ENCODE measurements at places on chromosomes 7 and 10.
A peak's percentile ranks its signal among the peaks of the same experiment; 100 is the strongest.

GRCh38 chr10:76547352-76547972 lies 1090.1 kb downstream of the KCNMA1 start:
- peak; percentile 9 for DNase-seq

GRCh38 chr10:120480065-120480600 lies 23.1 kb downstream of the PLPP4 start:
- no peak for DNase-seq

GRCh38 chr7:13800694-13801448 lies 188.6 kb downstream of the ETV1 start:
- no peak for DNase-seq

DNA sequence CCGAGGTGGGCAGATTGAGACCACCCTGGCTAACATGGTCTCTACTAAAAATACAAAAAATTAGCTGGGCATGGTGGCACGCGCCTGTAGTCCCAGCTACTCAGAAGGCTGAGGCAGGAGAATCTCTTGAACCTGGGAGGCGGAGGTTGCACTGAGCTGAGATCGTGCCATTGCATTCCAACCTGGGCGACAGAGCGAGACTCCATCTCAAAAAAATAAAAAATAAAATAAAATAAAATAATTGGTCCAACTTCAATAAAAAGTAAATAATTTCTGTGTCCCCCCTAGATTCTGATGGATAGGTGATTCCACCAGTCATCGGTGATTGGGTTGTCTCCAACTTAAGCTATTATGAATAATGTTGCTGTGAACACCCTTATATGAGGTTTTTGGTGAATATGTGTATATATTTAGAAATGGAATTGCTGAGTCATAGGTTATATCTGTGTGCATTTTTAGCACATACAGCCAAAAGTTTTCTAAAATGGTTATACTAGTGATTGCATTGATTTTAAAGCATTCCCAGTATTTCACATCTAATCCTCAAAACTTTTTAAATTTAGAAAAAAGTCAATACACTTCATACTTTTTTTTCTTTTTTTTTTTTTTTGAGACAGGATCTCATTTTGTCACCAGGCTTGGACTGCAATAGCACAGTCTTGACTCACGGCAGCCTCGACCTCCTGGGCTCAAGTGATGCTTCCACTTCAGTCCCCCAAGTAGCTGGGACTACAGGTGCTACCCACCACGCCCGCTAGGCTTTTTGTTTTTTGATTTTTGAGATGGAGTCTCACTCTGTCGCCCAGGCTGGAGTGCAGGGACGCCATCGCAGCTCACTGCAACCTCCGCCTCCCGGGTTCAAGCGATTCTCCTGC lies 13.7 kb upstream of the SRPK2 start:
- no peak for DNase-seq

GRCh38 chr7:141409801-141410329 lies 141.3 kb upstream of the AGK start:
- no peak for DNase-seq

DNA sequence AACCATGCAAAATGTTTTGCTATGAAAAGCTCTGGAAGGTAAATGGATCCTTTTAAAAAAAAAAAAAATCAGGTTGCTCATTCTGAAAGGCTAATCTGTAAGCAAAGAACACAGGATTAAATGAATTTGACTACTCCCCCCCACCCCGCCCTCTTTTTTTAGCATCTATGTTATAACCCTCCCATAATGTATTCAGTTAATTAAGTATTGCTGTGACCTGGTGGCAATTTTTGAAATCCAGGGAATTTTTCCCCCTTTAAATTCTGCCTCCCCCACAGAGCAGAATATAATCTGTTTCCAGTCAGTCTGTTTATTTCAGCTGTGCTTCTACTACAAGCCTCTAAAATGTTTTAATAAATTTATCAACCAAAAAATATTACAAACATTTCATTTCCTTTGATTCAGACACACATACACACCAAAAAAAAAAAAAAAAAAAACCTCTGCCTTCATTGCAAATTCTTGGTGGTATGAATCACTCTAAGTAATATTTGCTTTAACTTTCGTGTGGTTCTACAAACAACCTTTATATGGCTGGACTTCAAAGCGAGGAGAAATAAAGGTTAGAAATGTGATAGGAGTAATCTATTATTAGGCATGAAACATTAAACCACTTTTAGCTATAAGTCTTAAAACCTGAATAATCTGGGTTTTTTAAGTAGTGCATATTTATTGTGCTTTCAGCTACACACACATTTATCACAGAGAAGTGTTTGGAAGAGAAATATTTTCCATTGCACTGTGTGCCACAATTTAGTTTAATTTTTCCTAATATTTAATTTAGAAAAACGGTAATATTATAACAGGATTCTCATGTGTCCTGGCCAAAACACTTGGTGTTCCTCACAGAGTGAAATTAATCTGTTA lies 64.4 kb upstream of the ARID5B start:
- no peak for DNase-seq

DNA sequence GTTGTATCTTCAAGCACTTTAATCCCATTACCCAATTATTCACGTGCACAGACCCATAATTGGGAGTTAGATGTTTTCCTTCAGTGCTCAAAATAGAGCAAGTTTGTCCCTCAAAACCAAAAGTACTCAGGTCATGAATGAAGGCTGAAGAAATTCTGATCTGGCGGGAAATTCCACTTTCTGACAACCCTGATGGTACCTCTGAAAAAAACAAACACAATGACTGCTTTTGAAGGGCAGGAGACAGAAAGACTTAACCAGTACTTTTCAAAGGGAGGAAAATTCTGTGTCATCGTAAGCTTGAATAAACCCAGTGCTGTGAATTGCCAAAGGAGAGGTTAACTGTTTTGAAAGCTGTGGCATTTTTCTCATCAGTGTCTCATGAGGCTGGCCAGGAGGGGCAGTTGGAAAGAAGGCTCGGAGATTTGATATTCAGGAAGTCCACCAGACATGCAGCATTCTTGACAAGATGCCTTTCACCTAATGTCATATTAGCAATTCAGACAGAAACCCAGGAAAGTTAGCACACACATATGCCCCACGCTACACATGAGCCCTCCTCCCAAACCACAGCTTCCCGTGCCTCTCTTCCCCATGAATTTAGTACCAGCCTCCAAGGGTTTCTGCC lies 347.0 kb downstream of the KCNMA1 start:
- no peak for DNase-seq

DNA sequence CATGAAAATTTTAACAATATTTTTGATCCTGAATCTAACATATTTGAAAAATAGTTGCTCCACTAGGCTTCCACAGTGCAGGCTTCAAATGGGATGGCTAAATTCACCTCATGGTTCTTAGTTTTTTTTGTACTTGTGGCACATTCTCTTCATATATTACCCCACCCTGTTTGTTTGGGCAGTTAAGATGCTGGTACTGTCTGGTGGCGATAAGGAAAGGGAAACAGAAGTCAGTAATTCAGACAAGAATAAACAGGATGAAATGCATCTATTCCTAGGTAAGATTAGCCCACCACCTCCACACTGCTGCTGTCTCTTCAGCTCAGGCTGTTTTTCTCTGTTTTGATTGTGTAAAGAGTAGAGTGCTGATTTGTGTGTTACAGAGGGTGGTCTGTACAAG lies 44.2 kb downstream of the GLRX3 start:
- DNase-seq = no peak

DNA sequence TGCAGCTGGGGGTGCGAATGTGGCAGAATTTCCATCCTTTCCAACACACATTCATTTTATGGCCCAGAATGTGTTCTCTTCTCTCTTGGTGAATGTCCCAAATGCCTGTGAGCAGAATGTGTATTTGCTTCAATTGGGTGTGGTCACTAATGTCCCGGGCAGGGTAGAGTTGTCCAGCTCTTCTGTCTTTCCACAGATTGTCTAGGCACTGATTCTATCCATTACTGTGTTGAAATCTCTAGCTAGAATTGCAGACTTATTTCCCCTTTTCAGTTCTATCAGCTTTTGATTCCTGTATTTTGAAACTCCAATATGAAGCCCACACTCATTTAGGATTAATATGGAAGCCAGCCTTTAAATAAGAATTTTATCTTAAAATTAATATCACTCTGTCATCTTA lies 14.0 kb upstream of the AKR1E2 start:
- DNase-seq = no peak

- DNase-seq = no peak
These were observed 47.2 kb upstream of the RHEB start for GRCh38 chr7:151566897-151567320.

DNA sequence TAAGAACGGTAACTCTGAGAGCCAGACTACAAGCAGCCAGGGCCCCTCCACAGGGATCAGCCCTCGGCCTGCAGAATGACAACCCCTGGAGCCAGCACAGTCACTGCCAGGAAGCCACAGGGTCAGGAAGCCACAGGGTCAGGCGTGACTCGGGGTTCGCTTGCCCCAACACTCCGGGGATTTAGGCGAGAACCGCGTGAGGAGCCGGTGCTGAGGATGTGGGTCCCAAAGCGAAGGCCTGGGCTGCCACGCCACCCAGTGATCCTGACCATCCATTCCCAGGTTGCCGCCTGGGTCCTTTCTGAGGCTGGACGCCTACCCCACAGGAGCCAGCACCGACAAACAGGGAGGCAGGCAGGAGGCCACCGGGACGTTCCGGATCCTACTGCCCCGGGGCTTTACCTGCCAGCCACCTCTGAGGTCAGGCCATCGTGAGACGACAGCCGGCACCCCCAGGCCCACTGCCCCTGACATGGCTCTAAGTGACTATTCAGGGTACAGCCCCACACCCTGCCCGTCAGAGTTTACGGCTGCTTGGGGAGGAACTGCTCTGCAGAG lies 228.6 kb downstream of the ELFN1 start:
- DNase-seq = no peak

- DNase-seq = no peak
These were observed 62.9 kb downstream of the REEP3 start for GRCh38 chr10:63583909-63584724.

- DNase-seq = no peak
These were observed 56.2 kb upstream of the AGK start for GRCh38 chr7:141495057-141495456.

GRCh38 chr10:103855852-103856796 lies 748 bp upstream of the SH3PXD2A start:
- DNase-seq = no peak

DNA sequence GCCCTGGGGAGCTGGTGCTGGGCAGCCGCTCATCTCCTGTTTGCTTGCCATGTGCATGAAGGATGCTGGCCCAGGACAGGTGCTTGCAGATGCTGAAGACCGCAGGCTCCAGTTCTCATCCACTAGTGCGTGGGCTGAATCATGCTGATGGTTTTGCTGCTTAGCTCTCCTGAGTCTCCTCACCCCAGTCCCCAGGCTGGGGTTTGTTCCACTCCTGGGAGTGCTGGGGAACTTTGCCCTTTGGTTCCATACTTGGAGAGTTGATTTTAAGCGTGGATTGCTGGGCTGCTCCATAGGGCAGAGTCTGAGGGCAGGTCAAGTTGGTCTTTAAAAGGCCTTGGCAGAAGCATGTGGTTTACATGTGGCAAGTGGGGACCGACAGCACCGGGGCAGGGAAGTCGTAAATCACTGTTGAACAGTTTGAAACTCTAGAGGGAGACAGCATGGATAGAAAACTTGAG lies 9.1 kb downstream of the DYNC2I1 start:
- DNase-seq = no peak

DNA sequence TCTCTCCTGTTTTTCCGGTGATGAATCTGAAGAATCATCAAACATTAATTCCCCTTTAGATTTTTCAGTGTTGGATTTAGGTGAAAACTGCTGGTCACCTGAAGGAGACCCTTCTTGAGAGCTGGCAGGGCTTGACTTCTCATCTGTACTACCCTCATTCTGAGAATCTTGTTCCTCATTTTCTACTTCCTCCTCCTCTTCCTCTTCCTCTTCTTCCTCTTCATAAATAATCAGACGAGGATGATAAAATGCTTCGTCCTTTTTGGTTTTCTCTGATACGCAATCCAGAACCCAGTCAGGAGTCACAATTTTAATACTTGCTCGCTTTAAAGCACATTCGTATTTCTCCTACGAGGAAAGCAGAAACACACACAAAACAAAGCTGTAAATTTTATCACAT lies 26.9 kb downstream of the PAXIP1 start:
- no peak for DNase-seq

GRCh38 chr7:2381881-2382509 lies 21.4 kb upstream of the CHST12 start:
- no peak for DNase-seq
